ENCODE measurements at places on chromosomes 2 and 18.

DNA sequence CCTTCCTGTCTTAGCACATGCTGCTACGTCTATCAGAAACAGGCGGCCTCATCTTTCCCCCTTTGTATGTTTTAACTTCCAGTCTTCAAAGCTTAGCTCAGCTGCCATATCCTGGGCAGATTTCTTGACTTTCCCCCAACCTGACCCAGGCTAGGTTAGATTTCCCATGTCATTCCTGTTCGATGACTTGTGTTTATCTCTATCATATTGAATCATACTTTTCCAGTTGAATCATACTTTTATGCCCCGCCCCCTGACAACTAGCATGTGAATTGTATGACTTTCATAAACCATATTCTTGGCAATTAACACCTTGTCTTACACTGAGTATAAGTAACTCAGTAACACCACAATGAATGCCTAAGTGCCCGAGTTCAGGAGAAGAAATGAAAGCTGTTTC is 128.3 kb downstream of the CYRIA start:
- DNase-seq, result no peak

GRCh38 chr2:26978061-26978596 is 7.7 kb downstream of the MAPRE3 start:
- DNase-seq, result no peak

DNA sequence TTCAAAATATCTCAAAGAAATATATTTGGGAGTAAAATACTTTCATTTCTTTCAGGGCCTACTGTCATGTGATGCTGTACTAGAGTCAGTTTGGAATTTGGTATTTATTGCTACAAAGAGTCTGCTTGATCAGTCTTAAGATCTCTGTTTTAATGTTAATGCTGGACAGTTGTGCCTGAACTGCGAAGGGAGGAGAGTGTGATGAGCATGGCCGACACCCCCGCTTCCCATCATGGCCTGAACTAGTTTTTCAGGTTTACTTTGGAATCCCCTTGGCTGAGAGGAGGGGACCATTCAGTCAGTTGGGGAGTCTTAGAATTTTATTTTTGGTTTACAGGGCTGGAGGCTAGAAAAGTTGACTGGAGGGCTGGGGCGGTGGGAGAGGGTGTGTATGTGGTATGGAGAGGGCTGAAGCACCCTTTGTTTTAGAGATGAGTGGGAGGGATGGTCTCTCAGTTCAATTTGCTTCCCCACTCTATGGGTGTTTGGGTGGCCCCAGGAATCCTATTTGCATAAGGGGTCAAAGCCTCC is 20.9 kb upstream of the TEX44 start:
- DNase-seq, result no peak

DNA sequence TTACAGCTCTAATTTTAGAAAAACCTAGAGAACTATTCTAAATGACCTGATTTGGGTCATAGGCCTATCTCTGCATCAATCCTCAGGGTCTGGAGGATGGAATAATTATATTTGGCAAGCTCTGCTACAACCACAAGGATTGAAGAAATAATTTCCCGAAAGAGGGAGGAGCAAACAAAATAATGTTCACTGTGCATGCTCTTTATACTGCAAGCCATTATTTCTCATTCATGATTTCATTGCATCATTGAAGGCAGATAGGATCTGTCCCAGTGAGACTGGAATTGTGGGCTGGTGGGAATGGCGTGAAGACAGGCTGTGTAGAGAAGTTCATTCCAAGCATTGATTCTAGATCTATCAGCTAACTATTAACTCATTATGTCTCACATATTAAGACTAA is 12.7 kb upstream of the MAPRE2 start:
- DNase-seq, result no peak

DNA sequence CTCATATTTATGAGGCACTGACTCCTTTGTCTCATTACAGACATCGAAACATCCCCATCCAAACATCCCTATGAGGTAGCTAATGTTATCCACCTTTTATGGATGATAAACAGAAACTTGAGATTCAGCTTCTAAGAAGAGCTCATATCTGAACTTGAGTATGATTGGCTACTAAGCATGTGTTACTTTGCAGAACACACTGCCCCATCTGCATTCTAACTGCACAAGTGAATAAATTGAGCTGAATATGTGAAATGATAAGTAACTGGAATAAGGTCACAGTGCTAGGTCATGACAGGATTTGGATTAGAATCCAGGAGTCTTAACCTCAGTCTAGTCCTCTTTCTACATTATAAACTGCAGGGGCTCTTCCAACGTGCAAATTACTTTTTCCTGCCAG is 172.7 kb downstream of the SETBP1 start:
- no peak for DNase-seq

GRCh38 chr18:10526561-10526949 is 728 bp downstream of the NAPG start:
- peak; percentile 50 for DNase-seq

DNA sequence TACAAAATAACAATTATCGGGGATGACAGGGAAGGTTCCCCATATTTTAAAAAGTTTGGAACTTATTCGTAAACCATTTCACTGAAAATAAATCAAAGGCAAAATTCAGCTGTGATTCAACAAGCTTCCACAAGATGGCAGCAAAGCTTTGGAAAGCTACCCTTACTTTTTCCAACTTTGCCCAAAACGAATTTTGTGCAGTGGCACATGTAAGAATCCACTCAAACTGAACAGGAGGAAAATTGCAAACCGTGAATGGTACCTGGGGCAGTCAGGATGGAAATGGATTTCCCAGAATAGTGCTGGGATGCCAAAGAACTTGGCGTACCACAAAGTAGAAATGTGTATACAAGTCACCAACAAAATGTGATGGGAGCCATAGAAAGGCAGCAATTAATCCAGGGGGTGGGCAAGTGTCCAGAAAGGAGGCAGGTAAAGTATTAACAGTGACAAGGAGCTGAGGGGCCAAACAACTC is 10.7 kb downstream of the RPL31 start:
- DNase-seq, result peak; percentile 59

GRCh38 chr18:36620788-36621187 is 208.0 kb downstream of the TPGS2 start:
- DNase-seq, result no peak

DNA sequence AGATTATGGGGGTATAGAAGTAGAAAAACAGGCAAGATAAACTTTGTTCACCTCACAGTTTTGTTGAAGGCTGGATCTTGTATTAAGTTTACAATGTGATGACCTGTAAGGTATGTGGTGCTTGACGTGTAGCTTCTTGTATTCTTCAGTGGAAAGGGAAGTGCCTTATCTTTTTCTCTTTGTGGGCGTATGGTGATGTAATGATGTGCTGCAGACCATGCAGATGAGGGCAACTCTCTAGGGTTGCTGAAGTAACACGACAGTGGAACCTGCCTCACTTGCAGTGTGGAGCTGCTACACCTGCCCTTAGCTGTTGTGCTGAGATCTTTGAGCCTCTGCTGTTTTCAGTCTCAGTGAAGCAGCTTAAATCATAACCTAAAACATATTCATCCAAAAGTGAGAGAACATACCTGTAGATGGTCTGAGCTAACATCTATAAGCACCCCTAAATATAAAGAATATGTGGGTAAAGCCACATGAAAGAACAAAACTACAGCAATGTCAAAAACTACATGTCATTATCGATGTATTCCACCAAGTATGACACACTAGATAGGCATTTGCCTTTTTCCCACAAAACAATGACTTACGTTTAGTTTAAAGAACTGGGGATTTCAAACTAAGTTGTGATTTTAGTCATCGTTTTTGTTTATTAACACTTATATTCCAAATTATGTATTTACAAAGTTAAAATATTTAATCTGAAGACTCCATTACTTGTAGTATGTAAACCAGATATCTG is 1144.1 kb downstream of the CNTNAP5 start:
- no peak for DNase-seq

DNA sequence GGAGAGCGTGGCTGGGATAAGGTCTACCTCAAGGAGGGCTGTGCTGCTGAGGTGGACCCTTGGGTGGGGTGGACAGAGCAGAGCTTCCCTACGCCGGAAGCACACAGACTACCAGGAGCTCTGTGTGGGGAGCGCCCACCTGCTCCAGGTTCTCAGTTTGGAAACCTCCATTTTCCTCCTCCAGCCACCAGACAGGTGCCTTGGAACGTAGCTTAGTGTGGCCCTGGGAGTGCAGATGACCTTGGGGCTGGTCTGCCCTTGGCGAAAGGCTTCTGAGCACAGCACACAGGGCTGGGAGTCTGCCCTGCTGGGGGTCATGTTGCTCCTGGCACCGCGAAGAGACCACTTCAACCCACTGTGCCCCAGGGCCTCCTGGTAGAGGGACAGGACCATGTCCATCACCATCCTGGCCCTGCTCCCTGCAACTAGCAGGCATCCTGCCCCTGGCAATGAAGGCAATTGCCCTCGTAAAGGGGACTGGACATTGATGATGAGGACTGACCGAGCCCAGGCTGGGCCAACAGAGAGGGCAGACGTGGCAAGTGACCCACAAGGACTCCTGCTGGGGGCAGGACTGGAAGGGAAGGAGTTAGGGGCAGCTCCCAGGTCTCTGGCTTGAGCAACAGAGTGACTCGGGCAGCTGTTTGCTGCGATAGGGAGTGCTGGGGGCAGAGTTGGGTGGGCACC is 214.7 kb downstream of the CYP26B1 start:
- DNase-seq, result no peak

- no peak for DNase-seq
Measured at GRCh38 chr2:109347626-109348025, 218.6 kb downstream of the SH3RF3 start.

DNA sequence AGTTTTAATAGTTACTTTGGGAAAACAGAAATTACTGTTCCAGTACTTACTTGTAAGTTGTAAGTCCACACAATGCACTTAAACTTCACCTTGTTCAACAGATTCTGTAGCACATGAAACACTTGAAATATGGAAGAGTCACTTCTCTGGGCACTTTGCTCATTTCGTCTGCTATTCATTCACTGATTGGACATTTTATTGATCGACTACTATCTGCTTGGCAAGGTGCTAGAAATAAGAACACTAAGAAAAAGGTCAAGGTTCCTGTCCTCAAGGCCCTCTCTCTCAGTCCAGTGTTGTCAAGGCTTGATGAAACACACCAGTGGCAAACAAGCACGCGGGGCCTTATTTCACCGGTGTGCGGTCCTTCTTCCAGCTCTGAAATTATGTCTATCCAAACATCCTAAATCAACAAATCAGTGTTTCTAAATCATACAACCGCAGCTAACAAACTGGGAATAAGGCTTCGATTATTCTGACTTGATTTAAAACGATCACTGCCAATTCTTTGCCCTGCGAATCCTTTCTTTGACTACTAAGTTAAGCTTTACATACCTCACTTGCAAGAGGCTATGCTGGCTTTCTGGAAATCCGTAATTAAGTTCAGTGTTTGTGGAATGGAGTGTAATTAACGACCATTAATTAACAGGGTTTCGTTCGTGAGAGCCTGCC is 780 bp upstream of the ITGAV start:
- no peak for DNase-seq

GRCh38 chr2:107543793-107544192 is 282.9 kb upstream of the RGPD4 start:
- no peak for DNase-seq

- no peak for DNase-seq
Measured at GRCh38 chr18:50558948-50559751, 737 bp upstream of the MAPK4 start.

- DNase-seq, result peak; percentile 21
Measured at GRCh38 chr2:144454466-144455287, 65.2 kb downstream of the ZEB2 start.

GRCh38 chr2:228938629-228939028 is 332.5 kb downstream of the PID1 start:
- DNase-seq, result no peak

GRCh38 chr2:158808426-158808825 is 13.3 kb downstream of the DAPL1 start:
- DNase-seq, result no peak

DNA sequence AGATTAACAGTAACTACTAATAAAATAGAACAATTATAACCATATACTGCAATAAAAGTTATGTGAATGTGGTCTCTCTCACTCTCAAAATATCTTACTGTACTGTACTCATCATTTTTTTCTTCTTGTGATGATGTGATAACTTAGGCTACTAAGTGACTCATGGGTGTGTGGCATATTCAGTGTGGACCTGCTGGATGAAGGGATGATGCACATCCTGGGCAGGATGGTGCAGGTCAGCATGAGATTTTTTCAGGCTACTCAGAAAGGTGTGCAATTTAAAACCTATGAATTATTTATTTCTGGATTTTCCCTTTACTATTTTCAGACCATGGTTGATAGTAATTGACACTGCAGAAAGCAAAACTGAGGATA is 90.7 kb downstream of the NCKAP5 start:
- no peak for DNase-seq

GRCh38 chr2:14749884-14750283 is 117.4 kb downstream of the LRATD1 start:
- DNase-seq, result no peak

GRCh38 chr2:206063635-206064034 is 22.3 kb downstream of the INO80D start:
- no peak for DNase-seq

GRCh38 chr2:2021995-2022394 is 277.7 kb upstream of the PXDN start:
- DNase-seq, result no peak

DNA sequence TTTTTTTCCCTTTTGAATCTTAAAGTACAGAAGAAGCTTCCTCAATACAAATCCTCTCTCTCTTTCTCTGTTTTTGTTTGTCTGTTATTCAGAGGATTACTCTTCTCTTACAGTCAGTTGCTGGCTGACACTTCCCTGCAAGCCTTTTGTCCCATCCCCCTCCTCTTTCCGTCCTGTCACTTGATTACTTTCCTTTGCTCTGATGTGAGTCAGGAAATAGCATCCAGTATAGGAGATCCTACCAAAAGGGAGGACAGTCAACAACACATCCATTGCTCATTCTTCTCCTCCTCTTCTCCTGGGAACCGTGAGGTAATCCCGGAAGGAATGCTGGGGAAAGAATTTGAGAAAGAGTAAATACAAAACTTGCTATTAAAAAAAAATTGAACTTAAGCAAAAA is 79.3 kb upstream of the SCN7A start:
- no peak for DNase-seq

GRCh38 chr2:37614061-37614738 is 57.2 kb downstream of the CDC42EP3 start:
- no peak for DNase-seq

- no peak for DNase-seq
Measured at GRCh38 chr2:165796129-165796528, 2.1 kb upstream of the GALNT3 start.

- DNase-seq, result no peak
Measured at GRCh38 chr2:42385225-42385624, 24.2 kb upstream of the COX7A2L start.

- DNase-seq, result no peak
Measured at GRCh38 chr2:110768591-110768990, 36.2 kb downstream of the ACOXL start.
